ENCODE measurements at places on chromosomes 5 and 9.

- DNase-seq = no peak
Measured at GRCh38 chr5:95083606-95084005, 201.3 kb downstream of the MCTP1 start.

GRCh38 chr5:123157791-123158581 is 68.9 kb downstream of the PRDM6 start:
- peak; percentile 29 for DNase-seq

DNA sequence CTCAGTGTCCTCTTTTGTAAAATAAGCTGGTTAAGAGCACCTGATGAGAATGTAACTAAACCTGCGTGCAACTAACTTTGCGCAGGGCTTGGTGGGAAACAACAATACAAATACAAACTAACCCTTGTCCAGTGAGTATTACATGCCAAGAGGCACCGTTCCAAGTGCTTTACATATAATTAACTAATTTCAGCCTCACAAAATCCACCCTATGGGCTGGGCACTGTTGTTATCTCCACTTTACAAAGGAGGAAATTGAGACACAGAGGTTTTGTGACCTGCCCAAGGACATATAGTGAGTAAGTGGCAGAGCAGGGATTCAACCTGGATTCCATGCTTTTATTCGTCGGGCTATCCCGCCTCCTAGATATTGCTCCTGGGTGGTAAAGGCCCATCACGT is 26.2 kb upstream of the TNIP1 start:
- no peak for DNase-seq

DNA sequence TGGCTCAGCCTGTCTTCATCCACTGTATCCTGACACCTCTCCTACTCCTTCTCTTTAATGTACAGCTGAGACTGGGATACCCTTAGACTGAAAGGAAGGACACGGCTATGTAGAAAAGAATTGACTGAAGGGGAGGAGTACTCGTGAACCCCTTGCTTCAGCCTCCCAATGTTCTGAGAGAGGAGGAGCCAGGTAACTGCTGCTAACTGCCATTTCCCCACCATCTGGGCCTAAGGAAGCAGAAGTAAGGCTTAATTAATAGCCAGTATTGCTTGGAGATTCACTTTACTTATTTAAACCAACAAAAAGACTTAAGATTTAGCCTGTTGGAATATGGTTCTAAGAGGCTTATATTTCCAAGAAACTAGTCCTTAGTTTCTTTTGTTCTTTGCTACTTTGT is 18.8 kb upstream of the RGS3 start:
- no peak for DNase-seq

GRCh38 chr9:77131399-77131798 is 45.9 kb upstream of the VPS13A start:
- no peak for DNase-seq

GRCh38 chr9:126701813-126702140 is 88.0 kb downstream of the LMX1B start:
- no peak for DNase-seq

DNA sequence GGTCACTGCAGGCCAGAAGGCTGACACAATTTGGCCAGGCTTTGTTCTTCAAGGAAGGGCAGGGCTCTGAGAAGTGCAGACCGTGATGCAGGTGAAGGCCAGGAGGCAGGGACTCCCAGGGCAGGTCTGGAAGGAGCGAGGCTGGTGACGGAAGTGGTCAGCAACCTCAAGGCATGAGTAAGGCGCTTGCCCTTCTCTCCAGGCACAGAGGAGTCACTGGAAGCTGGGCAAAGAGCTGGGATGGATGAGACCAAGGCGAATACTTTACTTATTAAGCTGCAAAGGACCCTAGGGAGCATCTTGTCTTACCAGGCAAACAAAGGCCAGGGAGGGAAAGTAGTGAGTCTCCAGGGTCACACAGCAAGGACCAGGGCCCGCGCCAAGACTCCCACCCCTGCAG is 18.6 kb downstream of the IRF1 start:
- DNase-seq = no peak

- no peak for DNase-seq
Measured at GRCh38 chr9:4116071-4116581, 183.7 kb downstream of the GLIS3 start.

GRCh38 chr5:163498886-163499285 is 6.5 kb upstream of the MAT2B start:
- DNase-seq = no peak

DNA sequence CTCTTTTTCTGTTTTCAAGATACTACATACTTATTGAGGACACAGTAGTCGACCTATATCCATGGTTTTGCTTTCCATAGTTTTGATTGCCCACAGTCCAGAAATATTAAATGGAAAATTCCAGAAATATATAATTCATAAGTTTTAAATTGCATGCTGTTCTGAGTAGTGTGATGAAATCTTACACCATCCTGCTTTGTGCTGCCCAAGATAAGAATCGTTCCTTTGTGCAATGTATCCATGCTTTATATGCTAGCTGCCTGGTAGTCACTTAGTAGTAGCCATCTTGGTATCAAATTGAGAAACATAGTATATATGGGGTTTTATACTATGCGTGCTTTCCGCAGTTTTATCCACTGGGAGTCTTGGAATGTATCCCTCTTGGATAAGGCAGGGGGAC is 59.0 kb downstream of the CWC27 start:
- no peak for DNase-seq

DNA sequence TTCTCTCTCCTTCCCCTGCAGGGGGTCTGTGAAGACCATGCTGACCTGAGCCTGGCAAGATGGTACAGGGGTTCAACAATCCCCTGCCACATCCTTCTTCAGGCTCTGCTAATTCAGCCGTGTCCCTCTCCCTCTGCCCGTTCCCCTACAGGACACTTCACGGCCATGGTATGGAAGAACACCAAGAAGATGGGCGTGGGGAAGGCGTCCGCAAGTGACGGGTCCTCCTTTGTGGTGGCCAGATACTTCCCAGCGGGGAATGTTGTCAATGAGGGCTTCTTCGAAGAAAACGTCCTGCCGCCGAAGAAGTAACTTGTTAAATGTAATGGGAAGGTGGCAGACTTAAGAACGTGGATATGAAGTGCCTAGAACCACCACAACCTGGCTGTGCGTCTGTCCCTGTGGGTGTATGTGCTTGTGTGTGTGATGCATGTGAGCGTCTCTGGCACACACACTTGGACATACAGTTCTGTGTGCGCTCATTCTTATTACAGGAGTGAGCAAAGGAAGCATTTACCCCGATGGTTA is 6.9 kb upstream of the CCIN start:
- no peak for DNase-seq

GRCh38 chr9:36949466-36949865 is 84.6 kb downstream of the PAX5 start:
- no peak for DNase-seq

DNA sequence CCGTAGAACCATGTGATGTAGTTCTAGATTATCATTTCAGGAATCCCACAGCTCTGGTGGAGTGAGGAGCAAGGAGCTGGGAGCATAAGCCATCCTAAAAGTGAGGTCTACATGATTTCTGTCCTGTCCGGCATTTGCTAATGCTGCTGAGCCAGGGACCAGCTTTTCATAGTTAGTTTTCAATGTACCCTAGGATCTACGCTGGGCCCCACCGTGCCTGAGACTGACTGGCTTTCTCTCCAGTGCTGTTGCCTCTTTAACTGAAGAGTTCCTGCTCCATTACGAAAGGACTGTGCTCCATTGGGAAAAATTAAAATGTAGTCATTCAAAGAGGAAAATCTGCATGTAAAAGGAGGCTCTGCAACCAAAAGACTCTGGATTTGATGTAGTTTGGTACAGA is 634.8 kb downstream of the DMRTA1 start:
- DNase-seq = no peak

DNA sequence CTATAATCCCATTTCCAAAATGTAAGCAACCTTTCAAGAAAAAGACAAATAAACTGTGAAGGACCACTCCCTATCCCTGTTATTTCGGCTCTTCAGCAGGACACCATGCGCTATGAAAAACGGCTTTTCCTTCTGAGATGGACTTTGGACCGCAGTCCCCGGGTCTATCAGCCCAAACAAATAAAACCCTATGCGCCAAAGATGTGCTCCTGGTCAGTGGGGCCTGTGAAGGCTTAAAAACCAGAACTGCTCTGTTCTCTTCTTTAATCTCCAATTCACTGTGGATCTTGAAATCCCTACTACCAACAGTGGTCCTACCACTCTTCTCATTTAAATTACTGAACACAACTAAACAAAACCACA is 33.3 kb downstream of the RAPGEF1 start:
- no peak for DNase-seq

DNA sequence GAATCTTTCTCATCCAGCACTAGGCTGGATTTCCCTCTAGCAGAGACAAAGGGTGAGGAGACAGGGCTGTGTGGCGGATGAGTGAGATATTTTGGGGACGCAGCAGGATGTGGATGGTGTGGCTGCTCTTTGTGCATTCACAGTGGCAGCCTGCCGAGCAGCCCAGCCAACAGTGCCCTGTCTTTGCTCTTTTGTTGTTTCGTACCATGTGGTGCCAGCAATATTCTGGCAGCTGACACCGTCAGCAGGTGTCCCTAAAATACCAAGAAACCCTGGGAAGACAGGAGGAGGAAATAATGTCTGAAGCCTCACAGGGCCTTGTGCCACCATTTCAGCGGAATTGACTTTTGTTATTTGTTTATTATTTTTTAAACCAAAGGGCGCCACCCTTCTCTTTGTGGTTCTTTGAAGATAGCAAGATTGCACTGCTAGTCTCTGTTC is 141.4 kb downstream of the CCDC192 start:
- no peak for DNase-seq

Data from AG04449 (cell line).